Panc1 (cell line): ENCODE measurements at places on chromosomes 16 and 17. TPM values are rescaled to one million over a fixed set of nuclear protein-coding genes. Genes with fewer than 3 reads are reported as not detected.

DNA sequence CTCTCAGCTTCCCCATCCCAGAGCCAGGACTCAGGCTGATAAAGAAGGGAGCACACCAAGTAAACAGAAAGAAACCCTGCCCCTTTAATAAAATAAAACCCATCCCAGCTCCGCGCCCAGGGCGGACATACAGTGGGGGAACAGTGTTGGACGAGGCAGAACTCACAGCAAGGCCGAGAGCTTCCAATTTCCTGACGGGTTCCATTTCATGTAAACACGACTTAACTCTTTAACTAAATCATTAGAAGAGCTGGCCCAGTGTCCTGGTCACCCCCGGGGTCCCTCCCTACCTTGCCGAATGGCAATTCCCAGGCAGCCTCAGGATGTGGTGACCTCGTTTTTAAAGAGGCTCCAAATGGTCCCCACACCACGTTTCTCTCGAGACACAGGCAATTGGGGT, 340.7 kb downstream of the FOXL1 start:
- no peaks in the 10 kb centered on the region for H3K36me3 ChIP-seq
- H3K4me1 ChIP-seq, result no peaks in the 10 kb centered on the region
- H3K4me3 ChIP-seq, result no peak overlapping the region
- no peak for DNase-seq
- H3K27me3 ChIP-seq, result no peaks in the 10 kb centered on the region

Gene XPO6
- 135 TPM for total RNA-seq

GRCh38 chr17:64209356-64209941, 53.6 kb downstream of the TEX2 start:
- no peak overlapping the region for H3K4me3 ChIP-seq
- H3K27ac ChIP-seq, result no peak overlapping the region
- no peak for DNase-seq
- no peaks in the 10 kb centered on the region for H3K4me1 ChIP-seq
- H3K27me3 ChIP-seq, result no peaks in the 10 kb centered on the region
- no peaks in the 10 kb centered on the region for H3K36me3 ChIP-seq

DNA sequence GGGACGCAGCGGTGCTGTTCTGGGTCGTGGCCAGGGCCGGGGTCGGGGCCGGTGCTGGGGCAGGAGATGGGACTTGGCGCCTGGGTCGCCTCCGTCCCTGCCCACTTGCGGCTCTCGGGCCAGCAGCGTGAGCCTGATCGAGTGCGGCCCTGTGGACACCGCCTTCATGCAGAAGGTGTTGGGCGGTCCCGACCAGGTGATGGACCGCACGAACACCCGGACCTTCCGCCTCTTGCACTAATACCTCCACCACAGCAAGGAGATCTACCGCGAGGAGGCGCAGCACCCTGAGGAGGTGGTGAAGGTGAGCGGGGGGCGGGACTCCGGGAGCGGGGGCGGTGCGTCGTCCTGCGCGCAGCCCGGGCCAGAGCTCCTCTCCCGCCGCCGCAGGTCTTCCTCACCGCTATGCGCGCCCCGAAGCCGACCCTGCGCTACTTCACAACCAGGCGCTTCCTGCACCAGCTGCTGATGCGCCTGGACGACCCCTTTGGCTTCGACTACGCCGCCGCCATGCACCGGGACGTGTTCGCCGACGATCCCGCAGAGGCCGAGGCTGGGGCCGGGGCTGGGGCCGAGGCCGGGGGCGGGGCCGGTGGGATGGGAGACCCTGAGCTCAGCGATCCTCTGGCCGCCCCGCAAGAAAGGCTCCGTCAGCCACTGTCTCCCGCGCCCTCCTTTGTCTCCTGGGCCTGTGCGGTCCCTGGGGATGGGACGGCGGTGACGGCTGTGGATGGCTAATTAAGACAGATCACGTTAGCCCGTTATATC, 4.5 kb upstream of the HSD17B1 start:
- peak overlapping the region; percentile 52 for H3K4me3 ChIP-seq
- H3K36me3 ChIP-seq, result no peaks in the 10 kb centered on the region
- H3K27ac ChIP-seq, result peak overlapping the region; percentile 26
- H3K27me3 ChIP-seq, result no peaks in the 10 kb centered on the region
- peaks cover 10% of the 10 kb centered on the region; the same call in 1 of the 2 replicates for H3K4me1 ChIP-seq

Gene DHRS7C
- total RNA-seq, result not detected

DNA sequence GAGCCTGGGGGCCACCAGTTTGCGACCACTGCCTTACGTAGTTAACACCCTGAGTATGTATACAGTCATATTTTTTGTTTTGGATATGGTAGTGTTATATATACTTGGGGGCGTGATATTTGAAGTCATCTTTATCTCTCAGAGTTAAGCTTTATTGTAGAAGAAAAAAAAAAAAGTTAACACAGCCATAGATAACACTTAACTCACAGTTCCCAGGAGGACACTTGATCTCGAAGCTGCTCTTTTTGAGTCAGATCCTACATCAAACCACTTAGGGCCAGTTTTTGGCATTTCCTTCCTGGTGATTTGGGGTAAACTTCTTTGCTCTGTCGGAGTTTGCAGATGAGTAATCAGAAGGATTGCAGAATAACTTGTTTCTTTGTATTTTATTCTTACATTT, 5.8 kb downstream of the ITPRIPL2 start:
- DNase-seq, result no peak
- no peaks in the 10 kb centered on the region for H3K27me3 ChIP-seq
- H3K36me3 ChIP-seq, result no peaks in the 10 kb centered on the region; the same call in none of the 2 replicates
- peak overlapping the region; percentile 78 for H3K27ac ChIP-seq

Gene PRDM7
- not detected for total RNA-seq

Gene SLFN5
- 5.4 TPM for total RNA-seq

DNA sequence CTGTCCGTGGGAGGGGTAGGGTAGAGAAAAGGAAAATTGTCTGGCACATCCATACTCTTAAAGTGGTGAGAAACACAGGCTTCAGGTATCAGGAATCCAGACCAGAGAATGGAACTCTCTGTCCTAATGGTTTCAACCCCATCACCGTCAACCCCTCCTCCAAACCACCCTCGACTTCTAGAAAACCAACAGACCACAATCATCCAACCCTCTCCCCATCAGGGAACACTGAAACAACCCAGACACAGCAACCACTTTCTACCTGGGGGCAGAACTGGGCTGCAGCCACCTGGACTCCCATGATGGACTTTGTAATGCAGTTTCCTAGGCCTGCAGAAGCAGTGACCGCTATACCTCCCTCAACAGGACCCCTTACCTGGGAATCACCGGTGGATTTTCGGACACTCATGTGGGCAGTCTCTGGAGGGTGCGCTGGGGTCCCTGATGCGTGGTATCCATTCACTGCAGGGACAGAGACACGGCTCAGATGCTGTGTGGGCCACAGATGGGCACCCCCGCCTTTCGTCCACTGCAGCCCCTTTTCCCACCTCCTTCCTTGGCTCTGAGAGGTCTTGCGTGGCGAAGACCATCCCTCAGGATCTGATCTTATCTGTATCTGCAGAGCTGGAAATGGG, 64.3 kb upstream of the RCVRN start:
- H3K4me1 ChIP-seq, result no peaks in the 10 kb centered on the region
- no peaks in the 10 kb centered on the region for H3K36me3 ChIP-seq
- H3K27ac ChIP-seq, result no peak overlapping the region
- DNase-seq, result no peak
- H3K27me3 ChIP-seq, result no peaks in the 10 kb centered on the region
